ENCODE measurements at places on chromosomes 5 and 9. TPM values are rescaled to one million over a fixed set of nuclear protein-coding genes. Genes with fewer than 3 reads are reported as not detected.

The PTGR1 gene
- 74.9 TPM for total RNA-seq

The STPG3 gene
- not detected for total RNA-seq

The MEIKIN gene
- total RNA-seq, result not detected

The TEX48 gene
- total RNA-seq, result not detected

The LEAP2 gene
- not detected for total RNA-seq

The CDO1 gene
- total RNA-seq, result 0.89 TPM

The SEC16A gene
- 34.5 TPM for total RNA-seq

The RACK1 gene
- 2,598 TPM for total RNA-seq

The PCDHGB6 gene
- total RNA-seq, result 1.9 TPM

DNA sequence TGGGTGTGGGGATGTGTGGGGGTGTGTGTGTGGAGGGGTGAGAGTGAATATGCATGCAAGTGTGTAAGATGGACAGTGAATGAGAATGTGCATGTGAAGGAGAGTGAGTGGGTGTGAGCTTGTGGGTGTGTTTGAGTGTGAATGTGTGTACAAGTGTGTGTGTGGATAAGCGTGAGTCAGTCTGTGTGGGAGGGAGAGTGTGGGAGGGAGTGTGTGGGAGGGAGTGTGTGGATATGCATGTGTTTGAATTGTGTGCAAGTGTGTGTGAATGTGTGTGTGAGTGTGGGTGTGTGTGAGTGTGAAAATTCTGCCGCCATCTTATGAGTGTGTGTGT lies 3.7 kb upstream of the SCGB3A1 start:
- no peaks in the 10 kb centered on the region for H3K4me1 ChIP-seq
- no peak for DNase-seq
- no peak overlapping the region for H3K27ac ChIP-seq
- H3K4me3 ChIP-seq, result no peak overlapping the region
- peaks cover 31% of the 10 kb centered on the region for H3K27me3 ChIP-seq

DNA sequence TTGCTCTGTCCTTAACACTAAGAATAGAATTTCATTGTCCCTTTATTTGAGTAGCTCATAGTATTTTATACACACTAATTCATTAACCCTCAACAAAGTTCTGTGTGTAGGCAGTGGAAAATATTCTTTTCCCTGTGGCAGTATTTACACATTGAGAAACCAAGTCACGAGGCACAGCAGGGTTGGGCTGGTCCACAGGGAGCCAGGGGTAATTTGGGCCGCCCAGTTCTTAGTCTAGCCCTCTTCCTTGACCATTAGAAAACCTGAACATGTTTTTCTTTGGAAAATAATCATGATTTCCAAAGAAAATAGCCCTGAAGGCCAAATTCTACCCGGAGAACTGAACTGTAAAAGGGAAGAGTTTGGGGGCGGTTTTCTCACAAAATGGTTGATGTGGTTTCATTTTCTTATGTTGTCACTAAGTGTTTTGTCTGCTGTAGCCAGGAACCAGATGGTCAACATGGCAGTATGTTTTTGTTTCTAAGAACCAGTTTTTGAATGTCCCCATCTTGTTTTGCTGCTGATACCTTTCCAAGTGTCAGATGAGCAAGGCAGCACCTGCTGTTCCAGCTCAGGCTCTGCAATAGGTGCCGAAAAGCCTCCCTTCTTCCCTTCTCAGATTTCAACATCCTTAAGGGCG lies 29.6 kb downstream of the ARHGEF28 start:
- no peak overlapping the region for H3K4me3 ChIP-seq
- peaks cover 8% of the 10 kb centered on the region for H3K4me1 ChIP-seq

DNA sequence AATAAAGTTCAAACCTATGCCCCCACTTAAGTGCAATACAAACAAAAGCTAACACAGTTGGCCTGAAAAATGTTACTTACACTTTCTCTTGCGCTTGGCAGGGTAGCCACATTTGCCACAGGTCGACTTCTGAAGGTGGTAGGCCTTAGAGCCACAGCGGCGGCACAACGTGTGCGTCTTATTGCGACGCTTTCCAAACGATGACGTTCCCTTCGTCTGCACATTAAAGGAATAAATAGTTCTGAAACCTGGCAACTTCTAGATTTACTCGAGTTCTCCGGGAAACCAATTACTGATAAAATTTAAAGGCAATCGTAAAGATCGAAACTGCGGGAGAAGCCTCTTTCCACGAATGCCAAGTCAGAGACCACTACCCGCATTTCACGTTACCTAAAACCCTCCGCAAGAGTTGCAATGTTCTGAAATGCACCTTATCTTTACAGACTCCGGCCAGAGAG lies 602 bp downstream of the RPL37 start:
- peak overlapping the region; percentile 95 for H3K4me3 ChIP-seq
- H3K4me1 ChIP-seq, result peaks cover 28% of the 10 kb centered on the region
- peak overlapping the region; percentile 96 for H3K27ac ChIP-seq
- peaks cover 49% of the 10 kb centered on the region for H3K36me3 ChIP-seq
- DNase-seq, result peak; percentile 69

DNA sequence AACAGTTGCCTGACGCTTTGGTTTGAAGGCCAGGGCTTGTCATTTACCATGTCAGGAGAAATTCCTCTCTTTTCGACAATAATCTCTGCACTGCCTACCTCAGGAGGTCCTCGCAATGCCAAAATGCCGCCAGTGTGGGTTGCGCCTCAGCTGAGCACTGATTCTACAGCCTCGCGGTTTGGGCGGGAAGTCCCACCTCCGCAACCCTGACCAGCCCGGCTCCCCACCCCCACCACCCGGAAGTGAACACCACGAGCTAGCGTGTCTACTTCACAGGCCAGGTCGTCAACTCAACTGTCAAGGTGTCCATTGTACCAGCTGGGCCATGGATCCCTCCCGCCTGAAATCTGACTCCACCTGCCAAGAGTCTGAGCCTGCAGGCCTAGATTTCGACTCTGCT lies at the start of gene TPD52L3:
Gene TPD52L3, plus strand, starts transcription at position 273 of the 400 bp plus-strand sequence. CDS start 221 bp downstream, outside the sequence.
- no peak within 1 kb of the TSS for H3K4me3 ChIP-seq
- peaks cover 16% of the 10 kb centered on the region for H3K27me3 ChIP-seq
- H3K36me3 ChIP-seq, result no peaks in the 10 kb centered on the region
- H3K27ac ChIP-seq, result no peak within 1 kb of the TSS

- no peak for DNase-seq
- H3K4me3 ChIP-seq, result no peak overlapping the region
- H3K4me1 ChIP-seq, result no peaks in the 10 kb centered on the region
- H3K36me3 ChIP-seq, result no peaks in the 10 kb centered on the region
- no peak overlapping the region for H3K27ac ChIP-seq
These were observed 91.3 kb downstream of the SYK start for GRCh38 chr9:90892918-90893317.

DNA sequence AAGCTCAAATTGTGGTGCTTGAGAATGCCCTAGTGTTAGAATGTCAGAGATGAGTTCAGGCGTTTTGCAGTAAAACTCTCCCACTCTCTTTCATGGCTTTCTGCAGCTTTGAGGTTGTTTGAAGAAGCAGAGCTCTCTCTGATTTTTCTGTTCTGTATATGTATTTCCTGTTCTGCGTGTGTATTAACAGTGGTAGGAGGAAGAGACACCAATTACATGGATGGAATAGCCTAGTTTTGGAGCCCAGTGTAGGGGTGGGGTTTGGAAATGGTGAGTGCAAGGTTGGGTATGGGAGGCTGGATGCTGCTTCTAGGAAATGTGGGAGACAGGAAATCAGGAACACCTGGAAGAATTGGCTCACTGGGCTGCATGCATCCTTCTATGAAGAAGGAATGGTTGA lies 12.4 kb downstream of the LARP1 start:
- H3K27me3 ChIP-seq, result no peaks in the 10 kb centered on the region
- peak; percentile 28 for DNase-seq
- H3K27ac ChIP-seq, result no peak overlapping the region
- no peaks in the 10 kb centered on the region for H3K36me3 ChIP-seq
- peaks cover 28% of the 10 kb centered on the region for H3K4me1 ChIP-seq
- H3K4me3 ChIP-seq, result no peak overlapping the region

DNA sequence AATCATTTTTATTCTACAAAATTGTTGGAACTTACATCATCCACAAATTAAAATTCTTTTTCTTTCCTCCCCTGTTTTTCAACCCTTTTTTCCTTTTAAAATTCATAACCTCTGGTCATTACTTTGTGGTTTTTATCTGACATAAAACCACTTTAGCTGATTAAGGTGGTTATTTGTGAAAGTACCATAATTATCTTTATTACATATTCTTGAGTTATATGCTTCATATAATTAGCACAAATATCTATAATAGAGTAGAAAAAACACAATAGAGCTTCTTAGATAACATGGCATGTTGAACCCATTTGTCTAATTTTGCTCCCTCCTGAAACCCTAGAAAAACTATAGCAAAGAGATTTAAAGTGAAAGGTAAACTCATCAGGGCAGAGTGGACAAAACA lies 22.9 kb upstream of the PPIC start:
- no peak overlapping the region for H3K4me3 ChIP-seq
- H3K36me3 ChIP-seq, result no peaks in the 10 kb centered on the region
- no peak overlapping the region for H3K27ac ChIP-seq
- DNase-seq, result no peak

DNA sequence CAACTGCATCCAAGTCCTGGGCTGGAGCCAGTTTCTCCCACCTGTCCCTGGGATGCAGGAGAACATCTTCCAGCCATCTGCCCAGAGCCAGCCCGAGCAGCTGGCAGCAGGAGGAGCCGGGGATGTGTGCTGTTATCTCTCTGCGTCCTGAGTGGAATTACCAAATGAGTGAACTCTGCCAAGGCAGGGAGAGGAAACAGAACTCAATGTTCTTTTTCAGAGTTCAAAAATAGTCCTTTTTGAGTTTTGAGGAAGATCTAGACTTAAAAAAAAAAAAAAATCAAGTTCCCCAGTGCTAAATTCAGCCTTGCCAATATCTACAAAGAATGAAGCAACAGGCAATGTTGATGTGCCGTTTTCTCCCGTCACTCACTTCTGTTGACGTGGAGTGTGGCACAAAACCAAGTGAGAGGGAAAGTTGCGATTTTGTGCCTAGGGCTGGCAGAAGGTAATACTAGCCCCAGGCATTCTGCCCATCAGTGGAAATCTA lies 56.2 kb downstream of the TMOD1 start:
- no peak overlapping the region for H3K4me3 ChIP-seq
- H3K36me3 ChIP-seq, result no peaks in the 10 kb centered on the region
- H3K27ac ChIP-seq, result no peak overlapping the region
- no peaks in the 10 kb centered on the region for H3K4me1 ChIP-seq
- peaks cover 17% of the 10 kb centered on the region for H3K27me3 ChIP-seq

GRCh38 chr5:23385036-23385435 lies 122.4 kb upstream of the PRDM9 start:
- no peak overlapping the region for H3K4me3 ChIP-seq
- H3K27ac ChIP-seq, result no peak overlapping the region
- no peak for DNase-seq

- H3K27ac ChIP-seq, result no peak overlapping the region
- H3K27me3 ChIP-seq, result peaks cover 98% of the 10 kb centered on the region
- peak overlapping the region; percentile 57 for H3K4me3 ChIP-seq
- no peaks in the 10 kb centered on the region for H3K36me3 ChIP-seq
- DNase-seq, result peak; percentile 37
These were observed 8.8 kb downstream of the PAX5 start for GRCh38 chr9:37025071-37025822.

GRCh38 chr5:119332208-119332607 lies 23.6 kb upstream of the TNFAIP8 start:
- no peaks in the 10 kb centered on the region for H3K36me3 ChIP-seq
- H3K4me3 ChIP-seq, result no peak overlapping the region
- H3K27ac ChIP-seq, result no peak overlapping the region
- H3K27me3 ChIP-seq, result no peaks in the 10 kb centered on the region
- peaks cover 14% of the 10 kb centered on the region for H3K4me1 ChIP-seq

DNA sequence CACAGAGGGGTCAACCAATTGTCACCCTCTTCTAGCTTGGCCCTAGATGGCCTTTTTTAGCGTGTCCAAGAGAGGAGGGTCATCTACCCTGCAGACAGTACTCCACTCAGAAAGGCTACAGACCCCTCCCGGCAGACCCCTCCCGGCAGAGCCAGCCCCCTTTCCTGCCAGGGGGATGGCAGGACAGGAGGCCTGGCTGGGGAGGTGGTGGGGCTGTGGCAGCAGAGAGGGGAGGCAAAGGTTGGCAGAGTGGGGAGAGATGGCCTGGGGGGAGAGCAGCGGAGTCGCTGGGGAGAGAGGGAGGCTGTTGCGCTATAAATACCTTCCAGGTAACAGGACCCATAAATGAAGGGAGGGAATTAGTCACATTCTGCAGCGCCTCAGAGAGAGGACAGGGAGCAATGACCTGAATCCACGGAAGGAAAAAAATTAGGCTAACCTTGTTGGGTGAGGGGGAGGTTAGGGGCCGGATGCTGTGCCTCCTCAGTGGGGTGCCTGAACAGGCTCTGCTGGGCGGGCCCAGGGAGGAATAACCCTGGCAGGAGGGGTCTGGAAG lies 32.9 kb upstream of the PSD2 start:
- peaks cover 9% of the 10 kb centered on the region for H3K27me3 ChIP-seq
- H3K27ac ChIP-seq, result no peak overlapping the region
- no peak for DNase-seq
- H3K4me1 ChIP-seq, result peaks cover 3% of the 10 kb centered on the region

- H3K4me1 ChIP-seq, result peaks cover 29% of the 10 kb centered on the region
- no peak overlapping the region for H3K27ac ChIP-seq
- no peak for DNase-seq
- H3K4me3 ChIP-seq, result no peak overlapping the region
- H3K36me3 ChIP-seq, result no peaks in the 10 kb centered on the region
These were observed 113.0 kb downstream of the UGCG start for GRCh38 chr9:112009656-112010055.

GRCh38 chr5:88732181-88732633 lies 150.8 kb downstream of the MEF2C start:
- peak overlapping the region; percentile 41 for H3K4me3 ChIP-seq
- H3K27me3 ChIP-seq, result no peaks in the 10 kb centered on the region
- no peaks in the 10 kb centered on the region for H3K36me3 ChIP-seq
- peak; percentile 85 for DNase-seq

DNA sequence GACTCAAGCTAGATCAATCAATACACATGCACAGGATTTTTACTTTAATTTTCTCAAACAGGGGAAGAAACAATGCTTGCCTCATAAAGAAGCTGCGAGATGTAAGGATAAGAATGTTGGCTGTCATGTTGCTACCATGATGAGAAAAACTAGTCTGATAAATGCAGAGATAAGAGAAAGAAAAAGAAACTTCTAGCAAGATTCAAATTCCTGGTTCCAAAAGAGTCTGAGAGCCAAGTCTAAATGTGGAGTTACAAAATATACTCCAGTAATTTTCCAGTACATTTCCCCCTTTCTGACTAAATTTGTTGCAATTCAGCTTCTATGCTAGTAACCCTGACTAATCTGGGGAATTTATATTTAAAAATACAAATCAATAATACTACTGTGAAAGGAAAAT lies 10.4 kb upstream of the ANXA1 start:
- peak overlapping the region; percentile 5 for H3K27ac ChIP-seq
- H3K4me1 ChIP-seq, result peaks cover 42% of the 10 kb centered on the region
- no peak overlapping the region for H3K4me3 ChIP-seq
- H3K36me3 ChIP-seq, result no peaks in the 10 kb centered on the region
- no peaks in the 10 kb centered on the region for H3K27me3 ChIP-seq
